ENCODE measurements at places on chromosomes 7 and 10. TPM values are rescaled to one million over a fixed set of nuclear protein-coding genes. Genes with fewer than 3 reads are reported as not detected.

Gene AUTS2
- 23.8 TPM for total RNA-seq

GRCh38 chr7:10083766-10084165 lies 889.9 kb upstream of the PHF14 start:
- H3K27ac ChIP-seq = no peak overlapping the region
- no peak overlapping the region for H3K4me3 ChIP-seq
- H3K4me1 ChIP-seq = no peaks in the 10 kb centered on the region
- no peaks in the 10 kb centered on the region for H3K36me3 ChIP-seq

DNA sequence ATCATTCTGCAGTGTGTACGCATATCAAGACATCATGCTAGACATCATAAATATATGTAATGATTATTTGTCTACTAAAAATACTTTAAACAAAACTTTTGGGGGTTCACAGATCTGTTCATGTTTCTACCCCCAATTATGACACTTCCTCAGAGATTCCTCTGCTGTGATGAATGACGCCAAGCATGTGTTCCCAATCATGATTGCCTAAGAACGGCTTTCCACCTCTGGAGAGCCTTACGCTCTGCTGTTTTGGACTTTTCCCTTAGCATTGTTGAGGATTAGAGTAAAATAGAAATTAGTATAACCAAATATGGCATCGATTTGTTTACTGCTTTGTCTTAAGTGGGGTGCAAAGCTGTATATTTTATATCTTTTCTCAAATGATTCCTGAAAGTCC lies 236.3 kb upstream of the IGFBP3 start:
- DNase-seq = no peak
- H3K4me3 ChIP-seq = no peak overlapping the region
- no peaks in the 10 kb centered on the region for H3K4me1 ChIP-seq
- H3K27me3 ChIP-seq = no peaks in the 10 kb centered on the region

DNA sequence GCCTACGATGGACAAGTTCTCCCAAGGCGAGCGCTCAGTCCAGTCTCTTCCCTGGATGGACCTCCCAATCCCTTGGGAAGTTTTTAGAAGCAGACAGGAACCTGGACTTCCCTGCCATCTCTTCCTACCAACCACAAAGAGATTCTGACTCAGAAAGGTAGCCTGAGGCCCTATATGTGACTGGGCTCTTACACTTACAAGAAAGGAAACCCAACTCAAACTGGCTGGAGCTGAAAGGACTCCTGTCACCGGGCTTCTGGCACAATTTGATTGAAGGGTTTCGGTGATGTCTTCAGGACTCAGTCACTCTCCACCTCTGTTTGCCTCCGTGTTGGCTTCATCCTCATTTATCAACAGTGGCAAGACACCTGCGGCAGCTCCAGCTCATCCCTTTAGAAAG lies 3.7 kb upstream of the COL13A1 start:
- no peak overlapping the region for H3K4me3 ChIP-seq
- H3K4me1 ChIP-seq = peaks cover 10% of the 10 kb centered on the region
- H3K27ac ChIP-seq = no peak overlapping the region
- H3K36me3 ChIP-seq = peaks cover 3% of the 10 kb centered on the region

DNA sequence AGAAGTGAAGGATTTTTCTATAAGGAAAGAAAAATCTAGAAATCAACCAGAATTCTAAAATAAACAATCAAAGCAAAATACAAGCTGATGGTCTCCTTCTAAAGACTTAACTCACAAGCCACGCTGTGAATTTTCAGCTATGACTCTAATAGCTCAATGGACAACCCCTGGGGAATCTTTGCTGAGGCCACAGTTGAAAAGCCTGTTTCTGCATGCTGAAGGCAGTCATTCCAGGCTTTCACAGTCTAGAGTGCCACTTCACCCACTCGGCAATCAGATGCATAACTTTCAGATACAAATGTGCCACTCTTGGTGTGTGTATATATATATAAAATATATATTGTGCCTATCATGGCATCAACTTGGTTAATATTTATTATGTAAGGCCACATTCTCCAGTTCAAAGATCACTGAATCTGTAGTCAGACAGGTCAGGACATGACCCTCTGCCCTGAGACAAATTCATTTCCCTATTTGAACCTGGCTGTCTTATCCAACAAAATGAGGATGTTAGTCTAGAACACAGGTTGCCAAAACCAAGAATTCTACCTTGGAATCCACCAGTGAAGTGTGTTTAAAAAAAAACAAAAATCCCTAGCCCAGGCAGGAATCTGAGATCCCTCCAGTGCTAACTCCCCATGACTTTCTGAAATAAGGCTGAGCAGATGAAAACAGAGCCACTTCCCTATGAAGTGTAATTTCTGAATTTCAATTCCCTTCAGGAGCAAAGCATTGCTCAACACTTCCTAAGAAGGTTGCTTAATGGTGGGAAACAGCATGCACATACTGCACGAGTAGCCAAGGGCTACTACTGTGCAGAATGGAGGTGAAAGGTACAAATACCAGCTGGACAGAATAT lies 9.9 kb downstream of the LIPA start:
- no peak for DNase-seq
- H3K4me1 ChIP-seq = peaks cover 9% of the 10 kb centered on the region
- H3K27ac ChIP-seq = no peak overlapping the region
- H3K27me3 ChIP-seq = no peaks in the 10 kb centered on the region

Gene TUBB8
- not detected for total RNA-seq

GRCh38 chr7:81594767-81595166 lies 175.1 kb downstream of the HGF start:
- no peaks in the 10 kb centered on the region for H3K27me3 ChIP-seq
- H3K36me3 ChIP-seq = no peaks in the 10 kb centered on the region
- H3K4me1 ChIP-seq = no peaks in the 10 kb centered on the region
- no peak overlapping the region for H3K4me3 ChIP-seq
- H3K27ac ChIP-seq = no peak overlapping the region
- DNase-seq = no peak

DNA sequence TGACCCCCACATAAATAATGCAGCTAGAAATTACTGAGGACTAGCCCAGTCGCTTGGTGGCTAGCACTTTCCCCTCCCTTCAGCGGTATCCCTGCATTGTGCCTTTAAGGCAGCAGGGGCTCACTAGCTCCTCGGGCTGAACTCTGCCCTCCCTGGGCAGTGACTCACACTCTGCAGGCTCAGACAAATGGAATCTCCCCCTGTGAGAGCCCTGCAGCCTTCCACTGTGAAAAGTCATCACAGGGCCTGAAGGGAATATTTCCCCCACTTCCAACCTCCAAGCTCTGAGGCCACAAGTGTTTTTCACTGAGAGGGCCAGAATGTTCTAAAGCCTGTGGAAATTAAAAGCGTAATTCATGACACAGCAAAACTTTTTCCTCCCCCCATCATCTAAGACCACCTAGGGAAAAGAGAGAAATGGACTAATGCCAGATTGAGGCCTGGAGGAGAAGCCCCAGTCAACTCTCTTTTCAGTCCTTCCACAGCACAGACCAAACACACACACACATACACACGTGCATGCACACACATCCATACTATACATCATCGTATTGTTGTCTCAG lies 93.6 kb upstream of the COL1A2 start:
- no peaks in the 10 kb centered on the region for H3K36me3 ChIP-seq
- no peaks in the 10 kb centered on the region for H3K4me1 ChIP-seq
- DNase-seq = no peak
- H3K4me3 ChIP-seq = no peak overlapping the region
- H3K27me3 ChIP-seq = no peaks in the 10 kb centered on the region

GRCh38 chr10:17316488-17317170 lies 88.6 kb downstream of the VIM start:
- DNase-seq = no peak
- no peak overlapping the region for H3K27ac ChIP-seq
- H3K4me3 ChIP-seq = no peak overlapping the region
- H3K27me3 ChIP-seq = peaks cover 19% of the 10 kb centered on the region

GRCh38 chr10:59362959-59363381 lies 621 bp upstream of the FAM13C start:
- no peak overlapping the region for H3K27ac ChIP-seq
- H3K36me3 ChIP-seq = no peaks in the 10 kb centered on the region

- no peaks in the 10 kb centered on the region for H3K27me3 ChIP-seq
- no peaks in the 10 kb centered on the region for H3K36me3 ChIP-seq
- H3K4me1 ChIP-seq = no peaks in the 10 kb centered on the region
- no peak overlapping the region for H3K27ac ChIP-seq
- DNase-seq = no peak
These were observed 146.0 kb downstream of the TNS3 start for GRCh38 chr7:47435889-47436312.

- no peak overlapping the region for H3K4me3 ChIP-seq
- no peak for DNase-seq
- peaks cover 13% of the 10 kb centered on the region for H3K36me3 ChIP-seq
- peaks cover 6% of the 10 kb centered on the region for H3K4me1 ChIP-seq
- no peaks in the 10 kb centered on the region for H3K27me3 ChIP-seq
These were observed 159.2 kb downstream of the NEURL1 start for GRCh38 chr10:103652599-103653281.

DNA sequence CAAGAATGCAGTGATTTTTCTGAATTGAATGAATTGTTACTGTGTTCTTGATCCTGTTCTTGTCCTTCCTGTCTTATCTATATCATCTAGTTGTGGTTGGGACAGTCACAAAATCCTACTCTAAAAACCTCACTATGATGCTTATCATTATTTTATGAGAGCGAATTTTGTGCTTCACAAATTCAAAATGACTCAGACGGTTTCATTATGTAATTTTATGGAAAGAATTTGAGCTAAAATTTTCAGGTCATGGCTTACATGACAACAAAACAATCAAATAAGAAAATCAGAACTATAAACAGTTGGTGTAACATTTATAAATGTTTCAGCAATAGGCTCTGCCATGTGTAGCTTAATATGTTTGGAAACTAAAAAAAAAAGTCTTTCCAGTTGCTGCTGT lies 6.9 kb downstream of the PRKAR2B start:
- no peak overlapping the region for H3K27ac ChIP-seq
- DNase-seq = no peak
- no peak overlapping the region for H3K4me3 ChIP-seq
- H3K27me3 ChIP-seq = peaks cover 30% of the 10 kb centered on the region
- H3K36me3 ChIP-seq = no peaks in the 10 kb centered on the region

All from activated naive CD8-positive, alpha-beta T cell treated with anti-CD3 and anti-CD28 coated beads, Interleukin-2, amount 10 ng/mL, durations not matched to agents 7 days and 5 days (primary cell).